ENCODE measurements at places on chromosomes 3 and 15. TPM values are rescaled to one million over a fixed set of nuclear protein-coding genes. Genes with fewer than 3 reads are reported as not detected.

DNA sequence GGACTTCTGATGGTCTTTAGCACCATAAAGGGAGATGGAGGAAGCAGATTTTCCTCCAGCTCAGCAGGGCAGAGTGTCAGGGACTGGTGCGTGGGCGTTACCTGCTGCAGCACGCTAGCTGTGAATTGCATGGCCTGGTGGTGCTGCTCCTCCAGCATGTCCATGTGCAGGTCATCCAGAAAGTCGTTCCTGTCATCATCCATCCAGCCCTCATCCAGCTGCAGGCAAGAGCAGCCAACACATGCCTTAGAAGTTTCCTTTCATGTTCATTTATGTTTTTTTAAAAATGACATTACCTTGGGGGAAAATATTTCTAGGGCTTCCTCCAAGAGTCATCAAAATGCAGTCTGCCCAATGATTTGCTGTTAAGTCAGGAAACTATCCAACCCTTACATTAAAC, 239.2 kb downstream of the PDZRN3 start:
- no peak for DNase-seq
- H3K4me1 ChIP-seq: no peaks in the 10 kb centered on the region
- H3K4me3 ChIP-seq: no peak overlapping the region
- no peak overlapping the region for H3K27ac ChIP-seq
- no peaks in the 10 kb centered on the region for H3K27me3 ChIP-seq

DNA sequence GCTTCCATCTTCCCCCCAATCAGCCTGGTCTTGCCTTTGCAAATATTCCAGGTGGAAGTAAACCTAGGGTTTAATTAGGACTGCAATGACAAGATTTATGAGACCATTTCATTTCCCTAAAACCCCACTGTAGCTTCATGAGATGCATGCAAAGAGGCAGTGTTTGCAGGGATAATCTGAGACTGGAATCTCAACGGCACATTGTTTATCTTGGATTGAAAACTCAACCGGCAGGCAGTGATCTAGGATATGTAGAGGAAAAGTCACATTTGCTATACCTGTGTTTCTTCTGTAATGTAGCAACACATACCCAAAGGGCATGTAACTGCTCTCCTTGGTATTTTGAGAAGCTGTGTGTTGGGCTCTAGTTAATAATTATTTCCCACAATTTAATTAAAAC, 18.7 kb upstream of the CLSTN2 start:
- H3K27ac ChIP-seq: no peak overlapping the region
- no peaks in the 10 kb centered on the region for H3K36me3 ChIP-seq
- no peaks in the 10 kb centered on the region for H3K4me1 ChIP-seq
- H3K4me3 ChIP-seq: no peak overlapping the region

DNA sequence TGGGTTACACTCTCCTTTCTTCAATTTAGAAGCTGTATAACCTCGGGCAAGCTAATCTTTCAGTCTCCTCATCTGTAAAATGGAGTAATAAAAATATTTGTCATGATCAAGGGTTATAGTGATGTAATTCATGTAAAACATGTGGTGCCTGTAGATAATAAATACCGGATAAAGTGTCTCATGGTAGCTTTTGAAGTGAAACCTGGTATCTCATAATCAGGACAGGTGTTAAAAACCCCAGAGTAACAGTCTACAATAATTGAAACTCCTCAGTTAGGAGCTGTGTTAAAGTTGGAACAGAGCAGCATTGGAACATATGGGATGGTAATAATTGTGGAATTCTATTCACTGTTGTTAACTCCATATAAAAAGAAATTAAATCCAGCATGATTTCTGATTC, 884 bp upstream of the KNL1 start:
- peaks cover 11% of the 10 kb centered on the region for H3K4me1 ChIP-seq
- H3K4me3 ChIP-seq: no peak overlapping the region
- H3K27ac ChIP-seq: no peak overlapping the region

- H3K27me3 ChIP-seq: no peaks in the 10 kb centered on the region
- H3K4me1 ChIP-seq: no peaks in the 10 kb centered on the region
- no peak for DNase-seq
These were observed 12.6 kb upstream of the SPPL2A start for GRCh38 chr15:50778086-50778485.

DNA sequence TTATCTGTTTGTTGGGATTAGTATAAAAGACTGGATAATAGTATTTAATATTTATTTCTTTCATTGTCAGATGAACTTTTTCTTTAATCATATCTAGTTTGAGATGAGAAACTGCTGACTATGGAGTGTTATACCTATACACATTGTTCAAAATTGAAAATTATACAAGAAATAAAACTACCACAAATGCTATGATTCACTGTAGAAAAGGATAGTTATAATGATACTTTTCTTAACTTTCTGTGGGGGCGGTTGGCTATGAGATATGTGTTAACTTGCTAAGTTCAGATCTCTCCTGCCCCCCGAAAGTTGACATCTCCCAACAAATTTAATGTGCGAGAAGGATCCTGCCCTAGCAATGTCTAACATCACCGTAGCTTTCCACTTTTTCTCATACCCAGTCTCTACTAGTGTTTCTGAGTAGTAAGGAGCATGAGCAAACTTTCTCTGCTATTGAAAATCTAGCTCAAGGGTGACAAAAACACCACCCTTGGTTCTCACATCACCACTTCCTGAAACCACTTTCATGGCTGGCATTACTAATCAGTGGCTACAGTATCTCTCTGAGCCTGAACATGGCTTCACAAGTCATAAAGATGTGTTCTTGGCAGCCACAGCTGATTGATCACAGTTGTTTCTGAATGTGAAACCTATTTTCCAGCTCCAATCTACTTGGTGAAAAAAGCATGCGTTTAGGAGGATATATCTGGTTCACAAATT, 15.8 kb upstream of the SAMMSON start:
- DNase-seq: no peak
- H3K4me1 ChIP-seq: peaks cover 5% of the 10 kb centered on the region

DNA sequence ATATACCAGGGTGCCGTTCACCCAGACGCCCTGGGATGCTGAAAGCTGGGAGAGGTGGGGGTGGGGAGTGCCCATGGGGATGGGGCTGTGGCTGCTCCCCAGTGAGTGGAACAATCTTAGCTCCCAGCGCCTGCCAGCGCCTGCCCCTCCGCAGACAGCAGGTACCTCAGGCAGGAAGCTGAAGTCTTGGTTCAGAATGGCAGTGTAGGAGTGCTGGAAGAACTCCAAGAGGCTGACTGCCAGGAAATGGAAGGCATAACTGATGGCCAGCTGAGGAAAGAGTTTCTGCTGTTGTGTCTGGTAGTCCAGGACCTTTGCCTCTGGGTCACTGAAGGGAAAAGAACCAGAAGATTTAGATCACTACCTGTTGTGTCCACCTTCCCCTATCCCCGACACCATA, 8.4 kb downstream of the ACOX2 start:
- no peaks in the 10 kb centered on the region for H3K36me3 ChIP-seq
- no peak overlapping the region for H3K27ac ChIP-seq
- no peaks in the 10 kb centered on the region for H3K27me3 ChIP-seq
- peak overlapping the region; percentile 32 for H3K4me3 ChIP-seq

- no peak overlapping the region for H3K4me3 ChIP-seq
- DNase-seq: no peak
- peaks cover 27% of the 10 kb centered on the region for H3K36me3 ChIP-seq
- no peaks in the 10 kb centered on the region for H3K27me3 ChIP-seq
- H3K27ac ChIP-seq: no peak overlapping the region
- no peaks in the 10 kb centered on the region for H3K4me1 ChIP-seq
These were observed 58.2 kb upstream of the RAD18 start for GRCh38 chr3:9021271-9022009.

DNA sequence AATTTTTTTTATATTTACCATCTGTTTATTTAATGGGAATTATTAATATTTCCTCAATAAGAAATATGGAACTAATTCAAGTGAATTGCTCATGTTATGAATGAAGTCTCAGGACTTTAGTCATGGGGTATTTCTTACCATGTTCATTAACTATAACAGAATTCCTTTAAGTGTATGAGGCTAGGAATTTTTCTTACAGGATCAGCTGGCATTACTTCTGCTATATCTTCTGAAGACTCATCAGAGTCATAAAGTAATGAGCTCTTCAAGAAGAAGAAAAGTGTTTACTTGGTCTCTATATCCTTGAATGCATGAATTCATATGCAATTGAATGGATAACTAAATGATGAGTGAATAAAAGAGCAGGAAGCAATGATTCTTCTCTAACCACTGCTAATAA, 486.8 kb upstream of the THBS1 start:
- no peak for DNase-seq
- no peak overlapping the region for H3K27ac ChIP-seq
- H3K4me3 ChIP-seq: no peak overlapping the region

DNA sequence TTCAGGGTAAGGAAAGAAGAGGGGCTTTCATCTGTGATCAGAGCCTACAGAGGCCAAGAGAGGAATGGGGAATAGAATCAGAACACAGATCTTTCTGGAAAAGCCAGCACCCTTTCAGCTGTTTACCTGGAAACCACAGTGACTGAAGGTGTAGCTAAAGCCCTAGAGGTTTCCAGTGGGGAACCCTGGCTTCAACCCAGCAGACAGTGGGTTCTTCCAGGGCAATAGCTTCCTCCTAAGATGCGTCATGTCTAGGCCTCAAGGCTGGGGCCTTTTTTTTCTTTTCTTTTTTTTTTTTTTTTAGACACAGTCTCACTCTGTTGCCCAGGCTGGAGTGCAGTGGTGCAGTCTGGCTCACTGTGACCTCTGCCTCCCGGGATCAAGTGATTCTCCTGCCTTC, 3.1 kb upstream of the CPNE9 start:
- DNase-seq: no peak
- H3K4me3 ChIP-seq: no peak overlapping the region
- peaks cover 8% of the 10 kb centered on the region for H3K36me3 ChIP-seq
- H3K27me3 ChIP-seq: no peaks in the 10 kb centered on the region

The MAGEL2 gene
- not detected for total RNA-seq

The ZNF620 gene
- total RNA-seq: 2.9 TPM

The RPL14 gene
- 3,432 TPM for total RNA-seq

The FBXO40 gene
- total RNA-seq: not detected

All from MCF 10A (cell line).